ENCODE measurements at places on chromosomes 4 and X.

DNA sequence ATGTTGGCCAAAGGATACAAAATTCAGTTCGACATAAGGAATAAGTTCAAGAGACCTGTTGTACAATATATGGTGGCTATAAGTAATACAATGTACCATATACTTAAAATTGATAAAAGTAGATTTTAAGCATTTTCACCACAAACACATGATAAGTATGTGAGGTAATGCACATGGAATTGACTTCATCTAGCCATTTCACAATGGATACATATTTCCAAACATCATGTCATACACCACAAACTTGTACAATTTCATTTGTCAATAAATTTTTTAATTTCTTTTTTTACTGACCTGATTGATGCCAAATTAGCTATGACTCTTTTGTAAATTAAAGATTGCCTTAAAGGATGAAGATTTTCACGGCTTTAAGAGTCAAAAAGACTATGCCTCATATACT is 103.1 kb upstream of the VCX2 start:
- no peak for DNase-seq

DNA sequence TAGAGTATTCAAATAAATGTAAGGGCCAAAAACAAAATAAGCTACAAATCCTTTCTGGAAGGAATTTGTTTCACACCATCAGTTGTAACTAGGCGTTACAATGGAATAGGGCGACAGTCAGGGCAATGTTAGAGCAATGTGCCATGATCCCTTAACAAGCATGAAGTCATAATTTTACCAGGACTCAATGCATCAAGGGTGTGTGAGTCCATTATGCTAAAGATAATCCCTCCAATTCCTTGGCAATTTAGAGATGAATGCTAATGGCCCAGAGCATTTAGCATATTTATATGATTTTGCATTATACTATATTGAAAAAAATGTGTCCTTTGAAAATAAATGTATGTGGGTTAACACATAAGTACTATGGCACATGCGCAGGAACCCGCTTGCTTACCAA is 73.1 kb downstream of the GRIA2 start:
- DNase-seq: no peak

DNA sequence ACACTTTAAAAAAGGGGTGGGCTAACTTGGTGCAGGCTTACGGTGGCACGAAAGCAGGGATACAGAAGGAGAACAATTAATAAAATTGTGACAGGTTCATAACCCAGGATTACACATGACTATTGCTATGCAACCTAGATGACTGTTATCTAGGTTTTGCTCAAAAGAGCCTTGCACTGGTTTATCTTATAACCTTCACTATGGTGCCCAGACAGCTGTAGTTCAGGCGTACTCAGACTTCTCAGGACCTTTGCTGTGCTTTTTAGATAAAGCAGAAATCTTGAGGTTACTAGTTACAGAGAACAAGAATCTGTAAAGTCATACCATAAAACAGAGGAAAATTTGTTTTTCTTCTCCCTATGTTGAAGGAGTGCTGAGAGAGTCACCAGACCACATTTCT is 44.4 kb downstream of the UGT2A3 start:
- no peak for DNase-seq

GRCh38 chrX:24858004-24858746 is 157.6 kb downstream of the ARX start:
- DNase-seq: no peak

DNA sequence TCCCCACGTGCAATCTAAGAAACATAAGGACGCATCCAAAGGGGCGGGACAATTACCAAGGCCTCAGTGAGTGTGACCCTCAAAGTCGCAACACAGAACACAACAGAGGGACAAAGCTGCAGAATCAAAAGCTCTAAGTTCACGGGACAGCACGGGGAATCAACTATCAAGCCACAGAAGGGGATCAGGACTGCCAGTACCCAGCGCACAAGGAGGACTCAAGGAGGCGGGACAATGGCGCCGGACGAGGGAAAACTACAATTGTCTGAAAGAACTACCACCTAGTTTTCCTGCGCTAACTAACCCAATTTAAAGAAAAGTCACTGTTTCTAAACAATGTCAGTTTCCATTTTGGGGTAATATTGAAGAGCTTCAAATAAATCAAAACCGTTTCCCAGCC is 1.3 kb downstream of the FAM53A start:
- no peak for DNase-seq

- DNase-seq: no peak
Measured at GRCh38 chrX:130174937-130175336, 3.2 kb downstream of the RAB33A start.

- no peak for DNase-seq
Measured at GRCh38 chrX:41708486-41708885, 15.5 kb upstream of the GPR82 start.

GRCh38 chr4:8283161-8283560 is 13.6 kb downstream of the HTRA3 start:
- no peak for DNase-seq

- no peak for DNase-seq
Measured at GRCh38 chr4:108336076-108336475, 167.3 kb upstream of the LEF1 start.

DNA sequence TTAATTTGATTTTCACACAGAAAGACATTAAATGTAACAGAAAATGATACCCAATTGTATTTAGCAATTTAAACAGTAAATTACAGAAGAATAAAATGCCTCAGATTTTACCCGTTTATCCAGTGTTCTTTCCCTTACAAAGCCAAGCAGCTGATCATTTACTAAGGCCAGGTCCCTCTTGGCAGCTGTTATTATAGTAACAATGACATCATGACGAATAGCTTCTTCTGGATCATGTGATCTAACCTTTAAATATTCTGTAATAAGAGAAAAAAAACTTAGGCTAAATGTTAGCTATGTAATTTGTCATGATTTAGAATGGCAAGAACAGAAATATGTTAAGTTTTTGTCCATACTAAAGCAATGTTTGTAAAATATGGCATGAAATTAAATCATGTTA is 69.4 kb downstream of the PDS5A start:
- DNase-seq: no peak

DNA sequence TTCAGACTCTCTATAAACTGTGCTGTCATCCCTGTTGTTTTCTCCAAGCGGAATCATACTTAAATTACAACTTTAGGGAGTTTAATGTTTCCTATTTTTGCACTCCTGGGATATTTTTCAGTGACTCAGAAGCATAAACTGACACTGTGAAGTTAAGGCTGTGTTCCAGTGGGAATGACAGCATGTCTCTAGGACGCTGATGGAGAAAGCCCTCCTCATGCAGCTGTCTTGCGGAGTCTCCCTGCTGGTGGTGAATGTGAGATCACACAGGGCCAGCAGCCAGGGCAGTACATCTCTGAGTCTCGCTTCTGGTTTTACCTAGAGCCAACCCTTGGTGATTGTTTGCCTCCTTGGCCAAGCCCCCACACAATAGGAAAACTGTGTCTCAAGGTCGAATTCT is 53.3 kb downstream of the NFKB1 start:
- DNase-seq: no peak

GRCh38 chr4:77268108-77268507 is 111.1 kb downstream of the CCNG2 start:
- DNase-seq: no peak
